ENCODE measurements at places on chromosomes 1 and 21.

GRCh38 chr1:45677751-45678245 lies 8.5 kb downstream of the GPBP1L1 start:
- no peak for DNase-seq

DNA sequence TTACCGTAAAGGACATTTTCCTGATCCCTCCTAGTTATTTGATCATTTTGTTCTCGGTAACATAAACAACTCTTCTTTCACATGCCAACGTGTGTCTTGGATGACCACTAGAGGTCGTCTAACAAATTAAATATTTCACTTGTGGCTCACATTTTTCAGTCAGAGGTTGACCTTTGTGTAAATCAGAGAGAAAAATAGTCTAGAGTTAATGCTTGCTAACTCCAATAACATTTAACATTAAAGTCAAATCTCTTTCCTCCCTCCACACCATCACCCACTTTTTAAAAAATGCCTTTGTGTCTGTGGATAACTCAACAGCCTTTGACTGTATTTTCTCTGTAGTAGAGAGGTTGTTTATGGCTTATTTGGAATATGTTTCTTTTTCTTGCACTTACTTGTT lies 220.5 kb upstream of the B3GALT2 start:
- peak; percentile 13 for DNase-seq

GRCh38 chr1:220497220-220497947 lies 30.6 kb upstream of the MARK1 start:
- DNase-seq, result no peak

GRCh38 chr21:29133241-29133640 lies 2.8 kb downstream of the MAP3K7CL start:
- DNase-seq, result no peak

DNA sequence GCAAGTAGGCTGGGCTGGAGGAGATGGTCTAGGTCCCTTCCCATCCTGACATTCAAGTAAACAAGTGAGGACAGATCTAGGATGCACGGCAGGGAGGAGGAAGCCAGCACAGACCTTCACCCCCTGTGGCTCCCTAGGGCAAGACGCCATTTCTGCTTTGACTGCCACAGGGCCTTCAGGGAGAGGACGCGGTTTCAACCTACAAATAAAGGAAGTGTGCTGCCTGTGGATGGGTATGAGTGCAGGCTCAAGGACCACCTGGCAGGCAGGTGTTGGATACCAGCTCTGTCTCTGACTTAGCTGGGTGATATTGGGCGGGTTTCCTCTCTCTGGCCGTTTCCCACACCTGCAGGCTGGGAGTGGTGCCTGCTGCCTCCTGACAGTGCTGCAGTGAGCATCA lies 16.2 kb downstream of the SLC2A1 start:
- DNase-seq, result no peak
